ENCODE measurements at places on chromosomes 7 and 10.

- H3K4me1 ChIP-seq = peaks cover 3% of the 10 kb centered on the region
- H3K4me3 ChIP-seq = no peak overlapping the region
- peaks cover 29% of the 10 kb centered on the region for H3K36me3 ChIP-seq
- H3K27me3 ChIP-seq = no peaks in the 10 kb centered on the region
- DNase-seq = no peak
Measured at GRCh38 chr10:125017547-125018298, 75.8 kb downstream of the ZRANB1 start.

DNA sequence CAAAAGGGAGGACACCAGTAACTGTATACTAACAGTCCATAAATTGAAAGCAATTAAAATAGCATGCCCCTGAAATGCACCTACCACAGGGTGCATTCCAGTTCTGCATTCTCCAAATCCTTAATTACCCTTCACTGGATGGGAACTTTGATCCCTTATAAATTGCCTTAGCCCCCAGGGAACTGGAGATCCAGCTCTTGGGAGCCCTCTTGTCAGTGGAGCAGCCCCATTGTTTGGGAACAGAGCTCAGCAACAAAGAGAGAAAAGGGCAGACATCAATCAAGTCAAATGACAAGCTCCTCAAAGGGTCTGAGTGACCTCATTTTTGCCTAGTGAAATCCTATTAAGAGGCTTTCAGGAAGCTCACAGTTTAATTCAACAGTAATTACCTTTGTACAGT lies 472.6 kb downstream of the XPNPEP1 start:
- no peaks in the 10 kb centered on the region for H3K36me3 ChIP-seq
- no peaks in the 10 kb centered on the region for H3K4me1 ChIP-seq
- DNase-seq = no peak
- H3K27ac ChIP-seq = no peak overlapping the region

DNA sequence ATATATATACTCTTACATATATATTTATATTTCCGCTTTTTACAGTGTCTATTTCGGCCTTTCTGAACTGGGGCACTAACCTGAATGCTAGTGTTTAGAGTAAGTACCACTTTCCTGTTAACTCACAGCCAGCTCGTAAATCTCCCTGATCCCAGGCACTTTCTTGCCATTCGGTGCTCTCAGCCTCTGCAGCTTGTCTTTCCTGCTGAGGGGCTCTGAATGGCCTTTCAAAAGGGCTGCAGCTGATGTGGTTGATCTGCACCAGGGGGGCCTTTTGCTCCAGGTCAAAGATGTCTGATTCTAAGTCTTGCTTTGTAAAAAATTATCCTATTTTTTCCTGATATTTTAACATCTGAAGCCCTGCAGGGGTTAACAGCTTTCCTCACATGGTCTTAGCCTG lies 25.5 kb upstream of the HPS1 start:
- H3K27ac ChIP-seq = no peak overlapping the region
- DNase-seq = no peak
- no peak overlapping the region for H3K4me3 ChIP-seq
- peaks cover 21% of the 10 kb centered on the region for H3K27me3 ChIP-seq
- H3K4me1 ChIP-seq = no peaks in the 10 kb centered on the region
- no peaks in the 10 kb centered on the region for H3K36me3 ChIP-seq

DNA sequence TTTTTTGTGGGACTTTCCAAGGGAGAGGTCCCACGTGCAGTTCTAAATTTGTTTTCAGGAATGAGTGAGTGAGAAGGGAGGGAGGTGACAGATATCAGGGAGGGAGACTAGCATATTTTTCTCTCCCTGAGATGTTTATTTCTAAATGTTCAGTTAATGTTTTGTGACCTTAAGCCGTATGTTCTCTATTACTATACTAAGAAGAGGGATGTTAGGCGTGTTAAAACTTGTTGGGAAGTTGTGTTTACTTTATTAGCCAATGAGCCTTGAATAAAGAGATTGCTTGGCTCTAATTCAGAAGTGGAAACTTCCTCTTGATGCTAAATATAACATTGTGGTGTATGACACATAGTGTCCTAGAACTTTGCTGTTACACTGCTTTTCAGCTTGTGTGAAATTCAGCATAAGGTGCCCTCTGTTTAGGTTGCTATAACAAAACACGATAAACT lies 37.3 kb downstream of the DNAH11 start:
- H3K36me3 ChIP-seq = no peaks in the 10 kb centered on the region
- no peak overlapping the region for H3K4me3 ChIP-seq
- H3K27me3 ChIP-seq = no peaks in the 10 kb centered on the region
- peaks cover 2% of the 10 kb centered on the region for H3K4me1 ChIP-seq
- no peak overlapping the region for H3K27ac ChIP-seq
- DNase-seq = peak; percentile 57

GRCh38 chr10:78121801-78122200 lies 88.1 kb downstream of the RPS24 start:
- H3K27ac ChIP-seq = no peak overlapping the region
- H3K27me3 ChIP-seq = peaks cover 32% of the 10 kb centered on the region
- no peak for DNase-seq
- no peaks in the 10 kb centered on the region for H3K4me1 ChIP-seq
- H3K4me3 ChIP-seq = no peak overlapping the region
- no peaks in the 10 kb centered on the region for H3K36me3 ChIP-seq

DNA sequence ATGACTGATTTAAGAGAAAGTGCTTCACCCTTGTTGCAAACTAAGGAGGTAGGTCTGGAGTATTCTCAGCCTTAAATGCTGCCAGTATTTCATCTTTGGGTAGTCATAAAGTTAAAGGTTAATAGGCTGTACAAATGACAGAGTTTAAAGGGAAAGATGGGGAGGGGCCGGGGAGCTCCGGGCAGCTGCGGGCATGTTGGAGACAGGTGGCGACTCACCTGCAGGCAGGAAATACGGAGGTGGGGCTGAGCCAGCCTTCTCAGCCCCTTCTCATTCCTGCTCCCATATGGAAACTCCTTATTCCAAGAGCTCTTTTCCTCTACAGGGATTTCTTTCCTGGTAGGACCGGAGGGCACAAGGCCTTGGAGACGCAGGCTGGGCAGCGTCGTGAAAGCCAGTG lies 31.8 kb upstream of the HMX3 start:
- H3K4me1 ChIP-seq = no peaks in the 10 kb centered on the region
- no peak for DNase-seq
- no peaks in the 10 kb centered on the region for H3K36me3 ChIP-seq
- no peak overlapping the region for H3K4me3 ChIP-seq

DNA sequence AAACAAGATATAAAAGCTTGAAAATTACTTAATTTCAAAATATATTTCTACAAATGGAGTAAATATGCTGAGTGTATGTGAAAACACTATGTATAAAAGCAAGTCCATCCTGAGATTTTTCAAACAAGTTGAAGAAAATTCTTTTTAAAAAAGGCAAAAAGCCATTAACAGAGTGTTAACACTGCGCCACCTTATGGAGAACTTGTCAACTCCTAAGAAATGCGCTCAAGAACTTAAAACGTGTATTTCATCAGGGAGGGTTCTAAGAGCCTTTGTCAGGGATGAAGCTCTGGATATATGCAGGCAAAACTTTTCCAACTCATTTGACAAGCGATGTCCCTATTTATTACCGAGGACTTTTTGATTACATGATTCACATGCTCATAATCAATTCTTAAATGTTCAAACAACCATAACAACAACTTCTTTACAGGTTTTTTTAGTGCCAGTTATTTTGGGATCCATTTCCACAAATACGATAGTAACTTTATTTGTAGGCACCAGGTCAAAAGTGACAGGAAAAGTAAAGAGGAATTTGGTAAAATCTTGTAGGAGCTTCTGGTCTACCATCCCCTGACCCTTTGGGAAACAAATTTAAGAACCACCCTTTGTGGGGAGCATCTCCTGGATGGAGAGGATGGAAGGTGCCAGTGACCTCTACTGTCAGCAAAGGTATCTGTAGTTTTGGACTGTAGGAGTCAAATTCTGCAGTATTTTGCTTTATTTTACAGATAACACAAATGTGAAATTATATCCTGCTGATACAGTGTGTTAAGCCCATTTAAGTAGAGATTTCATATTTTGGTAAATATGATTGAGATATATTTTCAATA lies 23.2 kb downstream of the CALCR start:
- H3K27me3 ChIP-seq = peaks cover 2% of the 10 kb centered on the region
- peak; percentile 56 for DNase-seq
- H3K4me1 ChIP-seq = no peaks in the 10 kb centered on the region
- no peak overlapping the region for H3K4me3 ChIP-seq
- no peak overlapping the region for H3K27ac ChIP-seq
- H3K36me3 ChIP-seq = no peaks in the 10 kb centered on the region

- no peak for DNase-seq
- H3K4me1 ChIP-seq = no peaks in the 10 kb centered on the region
- no peaks in the 10 kb centered on the region for H3K27me3 ChIP-seq
Measured at GRCh38 chr7:6648815-6649104, 11.6 kb downstream of the ZNF316 start.

- DNase-seq = no peak
- no peaks in the 10 kb centered on the region for H3K27me3 ChIP-seq
- no peaks in the 10 kb centered on the region for H3K4me1 ChIP-seq
- no peak overlapping the region for H3K4me3 ChIP-seq
- no peak overlapping the region for H3K27ac ChIP-seq
Measured at GRCh38 chr10:75828413-75828812, 397.0 kb downstream of the LRMDA start.

- no peak overlapping the region for H3K27ac ChIP-seq
- no peaks in the 10 kb centered on the region for H3K27me3 ChIP-seq
- no peak overlapping the region for H3K4me3 ChIP-seq
- H3K4me1 ChIP-seq = no peaks in the 10 kb centered on the region
Measured at GRCh38 chr7:70512144-70512543, 619.8 kb upstream of the GALNT17 start.

DNA sequence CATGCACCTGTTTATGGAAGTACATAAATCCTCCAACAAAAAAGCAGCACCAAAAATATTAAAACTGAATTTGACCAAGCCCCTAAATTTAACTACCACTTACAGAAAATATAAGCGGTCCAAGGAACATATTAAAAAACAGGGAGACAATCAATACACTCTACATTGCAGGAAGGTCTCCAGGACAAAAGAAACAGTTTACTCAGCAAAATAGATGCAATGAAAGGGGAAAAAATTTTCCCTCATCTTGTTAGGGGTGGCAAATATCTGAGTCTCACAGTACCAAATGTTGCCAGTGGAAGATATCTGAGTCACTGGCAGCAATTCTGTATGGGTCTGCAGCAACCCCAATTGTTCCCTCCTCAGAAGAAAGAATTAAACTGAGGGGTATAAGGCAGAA lies 50.4 kb downstream of the NAMPT start:
- no peak overlapping the region for H3K4me3 ChIP-seq
- H3K27me3 ChIP-seq = peaks cover 2% of the 10 kb centered on the region
- no peaks in the 10 kb centered on the region for H3K4me1 ChIP-seq
- no peaks in the 10 kb centered on the region for H3K36me3 ChIP-seq
- no peak overlapping the region for H3K27ac ChIP-seq
- no peak for DNase-seq
